Fibroblast of skin of right biceps (primary cell): ENCODE measurements at places on chromosomes 4 and X.

GRCh38 chr4:25915353-25915705 is 1.3 kb downstream of the SMIM20 start:
- DNase-seq: peak; percentile 40

DNA sequence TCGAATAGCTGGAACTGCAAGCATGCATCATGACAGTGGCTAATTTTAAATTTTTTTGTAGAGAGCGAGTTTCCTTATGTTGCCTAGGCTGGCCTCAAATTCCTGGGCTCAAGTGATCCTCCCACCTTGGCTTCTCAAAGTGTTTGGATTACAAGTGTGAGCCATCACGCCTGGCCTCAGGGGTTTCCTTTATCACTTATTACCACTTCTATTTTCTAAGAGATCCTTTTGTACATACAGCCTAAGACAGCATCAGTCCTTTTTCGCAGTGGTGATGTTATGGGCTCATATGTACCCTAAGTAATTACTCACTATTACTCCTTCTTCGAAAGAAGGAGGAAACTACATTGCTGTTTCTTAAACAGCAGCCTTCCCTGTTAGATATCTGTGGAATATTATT is 54.1 kb upstream of the CDKN2AIP start:
- DNase-seq: no peak

DNA sequence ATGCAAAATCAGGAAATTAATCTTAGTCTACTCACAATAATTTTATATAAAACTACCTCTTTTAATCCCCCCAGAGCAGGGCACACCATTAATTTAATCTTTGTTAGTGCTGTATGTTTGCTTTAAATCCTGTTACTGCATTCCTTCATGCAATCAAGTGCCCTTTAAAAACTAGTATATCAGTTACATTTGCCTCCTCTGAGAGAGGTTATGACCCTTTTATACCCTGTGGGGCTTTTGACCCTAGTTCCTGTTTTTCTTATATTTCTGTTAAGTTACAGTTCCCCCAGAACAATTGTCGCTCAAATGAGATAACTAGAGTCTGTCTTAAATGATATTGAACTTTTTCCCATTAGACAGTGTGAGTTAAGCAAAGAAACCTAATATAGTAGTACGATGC is 46.2 kb downstream of the GPC4 start:
- no peak for DNase-seq

DNA sequence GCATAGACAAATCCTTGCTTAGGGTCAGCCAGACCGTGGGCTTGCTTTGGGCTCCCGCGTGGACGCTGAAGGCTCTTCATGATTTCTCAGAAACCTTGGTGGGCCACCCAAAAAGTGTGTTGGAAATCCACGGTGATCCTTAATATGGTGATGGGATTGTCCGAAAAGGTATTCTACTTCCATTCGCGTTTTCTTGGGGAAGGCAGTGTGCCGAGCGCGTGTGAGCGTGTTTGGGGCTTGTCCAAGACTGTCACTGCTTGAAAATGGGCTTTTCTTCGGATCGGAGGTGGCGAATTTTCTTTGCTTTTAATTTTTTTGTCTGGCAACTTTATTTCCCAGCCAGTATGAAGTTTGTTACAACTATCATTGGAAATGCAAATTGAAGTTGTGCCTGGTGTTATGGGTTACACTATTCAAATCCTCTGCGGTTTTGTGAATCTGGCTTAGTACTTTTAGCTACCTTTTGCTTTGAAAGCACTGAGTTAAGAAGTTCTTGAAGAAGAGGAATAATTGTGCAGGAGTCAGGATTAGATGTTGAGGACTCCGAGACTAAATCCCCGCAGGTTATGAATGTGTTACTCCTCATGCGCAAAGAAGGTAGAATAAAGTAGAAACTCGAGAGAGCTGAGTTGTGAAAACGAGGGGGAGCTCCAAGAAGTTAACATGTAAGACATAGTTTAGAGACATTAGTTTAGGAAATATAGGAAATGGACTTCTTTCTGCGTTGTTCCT is 3.2 kb downstream of the SPRY1 start:
- DNase-seq: peak; percentile 18

- DNase-seq: no peak
These were observed 2.3 kb upstream of the MSL3 start for GRCh38 chrX:11755724-11756123.

DNA sequence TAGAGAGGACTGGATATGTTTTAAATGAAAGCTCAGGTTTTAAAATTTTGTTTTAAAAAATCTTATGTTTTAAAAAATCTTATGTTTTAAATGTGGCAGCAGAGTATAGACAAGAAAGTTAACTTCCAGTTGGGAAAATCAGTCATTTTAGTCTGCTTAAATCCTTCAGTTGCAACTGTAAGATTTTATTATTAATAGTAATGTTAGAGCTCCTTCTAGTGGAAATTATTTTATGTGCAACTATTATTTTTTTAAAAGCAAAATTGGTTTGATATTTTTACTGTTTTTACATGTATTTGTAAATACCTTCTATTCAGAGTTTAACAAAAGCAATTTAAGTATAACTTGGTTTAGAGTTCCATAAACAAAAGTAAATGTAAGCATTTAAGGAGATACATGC is 8.5 kb upstream of the NUDT6 start:
- peak; percentile 22 for DNase-seq

- DNase-seq: no peak
These were observed 88.2 kb downstream of the SOWAHB start for GRCh38 chr4:76809594-76810305.

GRCh38 chrX:39162322-39162735 is 361.1 kb downstream of the MID1IP1 start:
- DNase-seq: no peak

GRCh38 chr4:7907142-7907541 is 32.5 kb downstream of the AFAP1 start:
- no peak for DNase-seq

DNA sequence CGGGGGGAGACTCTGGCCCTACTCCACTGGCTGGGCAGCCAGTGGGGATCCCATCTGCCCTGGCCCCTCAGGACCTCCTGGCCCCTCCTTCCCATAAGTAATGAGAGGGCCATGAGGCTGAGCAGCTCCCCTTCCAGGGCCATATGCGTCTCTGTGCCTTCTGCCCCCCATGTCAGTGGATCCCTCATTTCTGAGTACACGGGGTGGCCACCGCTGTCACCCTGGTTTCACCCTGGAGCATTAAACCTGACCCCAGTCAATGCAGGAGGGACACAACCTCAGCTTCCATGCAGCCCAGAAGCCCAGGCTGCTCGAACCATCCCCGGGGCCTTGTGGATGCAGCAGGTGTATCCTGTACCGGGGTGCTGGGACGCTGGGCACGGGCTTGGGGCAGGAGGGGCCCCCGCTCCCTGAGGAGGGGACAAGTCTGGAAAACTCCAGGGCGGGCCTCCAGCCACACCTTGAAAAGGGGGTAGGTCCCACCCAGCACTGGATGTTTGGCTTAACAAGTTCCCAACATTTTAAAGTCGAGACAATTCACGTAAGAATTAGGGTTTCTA is 24.2 kb downstream of the ATP5ME start:
- DNase-seq: no peak

DNA sequence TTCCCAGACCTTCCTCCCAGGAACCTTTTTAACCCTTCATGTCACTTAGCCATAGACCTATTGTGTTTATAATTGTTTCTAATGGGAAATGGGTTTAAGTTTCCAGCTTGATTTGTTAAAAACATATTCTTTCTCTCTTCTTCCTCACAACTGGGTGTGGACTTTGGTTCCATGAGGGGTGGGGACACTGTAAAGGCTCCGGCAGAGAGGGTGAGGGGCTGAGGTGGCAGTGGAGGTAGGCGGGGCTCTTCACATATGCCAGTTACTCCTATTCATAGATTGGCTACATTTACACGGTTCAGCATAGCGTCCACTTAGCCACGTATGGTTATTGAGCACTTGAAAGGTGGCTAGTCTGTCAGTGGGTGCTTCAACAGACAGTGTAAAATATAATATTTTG is 7.8 kb downstream of the INTS6L start:
- no peak for DNase-seq

DNA sequence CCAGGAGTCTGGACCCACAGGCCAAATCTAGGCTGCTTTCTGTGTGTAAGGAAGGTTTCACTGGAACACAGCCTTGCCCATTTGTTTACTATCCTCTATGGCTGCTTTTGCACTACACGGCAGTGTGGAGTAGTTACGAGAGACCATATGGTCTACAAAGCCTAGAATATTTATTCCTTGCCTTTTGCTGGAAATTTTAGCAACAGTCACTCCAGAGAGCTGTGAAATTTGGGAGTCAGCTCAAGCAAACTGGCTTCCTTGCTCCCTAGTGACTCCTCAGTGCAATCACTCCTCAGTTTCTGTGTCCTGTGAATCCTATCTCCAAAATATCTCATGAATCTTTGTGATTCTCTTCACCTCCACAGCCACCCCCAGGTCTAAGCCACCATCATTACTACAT is 99.0 kb upstream of the CPEB2 start:
- DNase-seq: no peak

GRCh38 chrX:10104958-10105658 is 51.7 kb upstream of the CLCN4 start:
- DNase-seq: no peak
